ENCODE measurements at places on chromosomes 16 and 17. TPM values are rescaled to one million over a fixed set of nuclear protein-coding genes. Genes with fewer than 3 reads are reported as not detected.

DNA sequence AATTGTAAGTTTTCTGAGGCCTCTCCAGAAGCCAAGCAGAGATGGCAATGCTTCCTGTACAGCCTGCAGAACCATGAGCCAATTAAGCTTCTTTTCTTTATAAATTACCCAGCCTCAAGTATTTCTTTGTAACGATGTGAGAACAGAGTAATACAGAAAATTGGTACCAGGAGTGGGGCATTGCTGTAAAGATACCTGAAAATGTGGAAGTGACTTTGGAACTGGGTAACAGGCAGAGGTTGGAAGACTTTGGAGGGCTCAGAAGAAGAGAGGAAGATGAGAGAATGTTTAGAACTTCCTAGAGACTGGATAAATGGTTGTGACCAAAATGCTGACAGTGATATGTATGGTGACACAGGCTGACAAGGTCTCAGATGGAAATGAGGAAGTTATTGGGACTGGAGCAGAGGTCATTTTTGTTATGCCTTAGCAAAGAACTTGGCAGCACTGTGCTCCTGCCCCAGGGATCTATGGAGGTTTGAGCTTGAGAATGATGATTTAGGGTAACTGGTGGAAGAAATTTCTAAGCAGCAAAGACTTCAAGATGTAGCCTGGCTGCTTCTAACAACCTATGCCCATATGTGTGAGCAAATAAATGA is 23.1 kb downstream of the PRDM7 start:
- no peak for ATAC-seq

DNA sequence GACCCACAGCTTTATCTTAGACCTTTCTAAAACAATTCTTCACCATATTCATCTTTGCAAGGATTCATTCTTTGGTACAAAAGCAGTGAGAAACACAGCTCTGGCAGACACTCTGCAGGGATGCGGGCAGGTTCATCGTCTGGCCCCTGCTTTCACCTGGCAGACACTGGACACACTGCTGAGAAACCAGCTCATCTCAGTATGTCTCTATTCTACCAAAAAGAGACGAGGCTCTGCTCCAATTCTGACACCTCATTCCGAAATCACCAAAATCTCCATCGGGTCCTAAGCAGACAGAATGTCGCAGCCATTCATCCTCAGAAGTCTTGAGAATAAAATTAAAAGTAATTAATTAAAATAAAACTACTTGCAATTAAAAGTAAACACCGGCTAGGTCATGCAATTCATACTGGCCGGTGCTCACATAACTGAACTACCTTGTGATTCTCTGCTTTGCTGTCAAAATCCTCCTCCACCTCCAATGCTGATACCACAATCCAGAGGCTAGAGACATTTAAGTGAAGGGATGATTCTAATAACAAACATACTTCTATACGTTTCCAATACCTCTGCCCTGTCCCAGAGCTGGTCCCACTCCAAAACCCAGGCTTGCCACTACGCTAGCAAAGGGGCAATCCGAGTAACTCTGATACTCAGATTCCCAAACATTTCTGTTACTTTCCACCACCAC is 1.3 kb downstream of the RNF157 start:
- no peak for ATAC-seq

SSH2 gene
- 50.0 TPM for total RNA-seq

CUEDC1 gene
- 0.15 TPM for total RNA-seq

ENPP7 gene
- not detected for total RNA-seq

SMURF2 gene
- total RNA-seq: 14.2 TPM

CD79B gene
- total RNA-seq: 41.4 TPM

UBE2I gene
- total RNA-seq: 204 TPM
